ENCODE measurements at places on chromosomes 1 and 21. TPM values are rescaled to one million over a fixed set of nuclear protein-coding genes. Genes with fewer than 3 reads are reported as not detected.

TNFRSF8 gene
- total RNA-seq = not detected

TIE1 gene
- not detected for total RNA-seq

HES3 gene
- not detected for total RNA-seq

WNT3A gene
- total RNA-seq = not detected
